H9 (cell line): ENCODE measurements at places on chromosomes 5 and 9. TPM values are rescaled to one million over a fixed set of nuclear protein-coding genes. Genes with fewer than 3 reads are reported as not detected.

DNA sequence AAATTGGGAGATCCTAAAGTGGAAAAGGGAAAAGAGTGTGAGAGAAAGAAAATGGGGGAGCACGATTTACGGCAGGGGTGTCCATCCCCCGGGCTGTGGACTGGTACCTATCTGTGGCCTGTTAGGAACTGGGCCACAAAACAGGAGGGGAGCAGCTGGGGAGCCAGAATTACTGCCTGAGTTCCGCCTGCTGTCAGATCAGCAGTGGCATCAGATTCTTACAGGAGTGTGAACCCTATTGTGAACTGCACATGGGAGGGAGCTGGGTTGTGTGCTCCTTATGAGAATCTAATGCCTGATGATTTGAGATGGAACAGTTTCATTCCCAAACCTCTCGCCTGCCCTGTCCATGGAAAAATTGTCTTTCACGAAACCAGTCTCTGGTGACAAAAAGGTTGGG lies 108.3 kb upstream of the ADAMTSL1 start:
- H3K4me1 ChIP-seq: no peaks in the 10 kb centered on the region; the same call in 1 of the 2 replicates
- no peak overlapping the region for H3K27ac ChIP-seq
- H3K27me3 ChIP-seq: no peaks in the 10 kb centered on the region
- H3K36me3 ChIP-seq: no peaks in the 10 kb centered on the region
- no peak overlapping the region for H3K4me3 ChIP-seq

- H3K4me3 ChIP-seq: peak within 1 kb of the TSS; percentile 76
- no peaks in the 10 kb centered on the region; the same call in 1 of the 2 replicates for H3K4me1 ChIP-seq
- no peaks in the 10 kb centered on the region for H3K36me3 ChIP-seq
- no peaks in the 10 kb centered on the region for H3K27me3 ChIP-seq
- H3K27ac ChIP-seq: no peak within 1 kb of the TSS
Measured at GRCh38 chr9:129028192-129028966, at the start of gene SH3GLB2. SH3GLB2 (minus strand) TSS chr9:129028331; CDS start chr9:129028154, 177 bp downstream.

DNA sequence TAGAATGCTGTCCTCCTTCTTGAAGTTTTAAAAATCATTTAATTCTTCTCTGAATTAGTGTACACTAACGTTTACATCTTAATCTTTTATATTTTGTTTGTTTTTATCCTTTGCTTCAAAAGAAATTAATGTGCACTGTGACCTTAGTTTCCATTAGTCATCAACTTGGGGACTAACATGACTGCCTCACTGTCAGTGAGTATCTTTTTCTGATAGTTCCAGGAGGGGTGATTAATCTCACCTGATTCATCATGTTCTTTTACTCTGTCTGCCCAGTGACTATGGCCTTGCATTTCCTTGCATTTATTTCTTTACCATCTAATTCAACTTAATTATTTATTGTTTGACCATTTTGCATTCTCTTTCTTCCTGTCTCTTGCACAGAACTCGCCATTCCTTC lies 33.4 kb upstream of the NR3C1 start:
- H3K4me3 ChIP-seq: no peak overlapping the region
- H3K27ac ChIP-seq: no peak overlapping the region
- no peaks in the 10 kb centered on the region for H3K27me3 ChIP-seq
- no peak for DNase-seq

- DNase-seq: no peak
- H3K36me3 ChIP-seq: no peaks in the 10 kb centered on the region
- no peaks in the 10 kb centered on the region for H3K27me3 ChIP-seq
- no peak overlapping the region for H3K27ac ChIP-seq
- no peak overlapping the region for H3K4me3 ChIP-seq
Measured at GRCh38 chr5:56360816-56361215, 127.7 kb upstream of the ANKRD55 start.

DNA sequence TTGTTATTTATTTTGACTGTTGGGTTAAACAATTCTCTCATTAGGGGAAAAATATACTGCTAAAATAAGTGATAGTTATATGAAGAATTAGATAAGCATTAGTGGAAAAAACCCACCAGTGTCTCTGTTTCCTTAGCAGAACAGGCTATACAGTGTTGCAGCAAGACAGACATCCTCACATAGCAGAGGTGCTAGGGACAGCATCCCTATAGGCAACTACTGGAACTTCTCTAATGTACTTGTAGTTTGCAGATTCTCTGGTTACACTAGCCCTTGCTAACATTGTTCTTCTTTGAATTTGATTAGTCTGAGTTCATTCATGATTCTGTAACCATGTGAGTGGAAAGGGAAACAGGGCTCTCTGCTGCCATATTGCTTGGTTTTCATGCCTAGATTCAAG lies 661.8 kb upstream of the RGMB start:
- no peaks in the 10 kb centered on the region for H3K27me3 ChIP-seq
- DNase-seq: no peak
- H3K4me1 ChIP-seq: no peaks in the 10 kb centered on the region
- H3K4me3 ChIP-seq: no peak overlapping the region
- peaks cover 4% of the 10 kb centered on the region; the same call in 2 of the 3 replicates for H3K36me3 ChIP-seq

GRCh38 chr5:143205883-143206195 lies 197.6 kb downstream of the NR3C1 start:
- DNase-seq: no peak
- H3K27me3 ChIP-seq: no peaks in the 10 kb centered on the region
- no peaks in the 10 kb centered on the region for H3K4me1 ChIP-seq
- H3K36me3 ChIP-seq: peaks cover 10% of the 10 kb centered on the region
- no peak overlapping the region for H3K4me3 ChIP-seq
- H3K27ac ChIP-seq: no peak overlapping the region

Gene KIAA0825
- 1.8 and 1.9 TPM in 2 replicates for total RNA-seq

DNA sequence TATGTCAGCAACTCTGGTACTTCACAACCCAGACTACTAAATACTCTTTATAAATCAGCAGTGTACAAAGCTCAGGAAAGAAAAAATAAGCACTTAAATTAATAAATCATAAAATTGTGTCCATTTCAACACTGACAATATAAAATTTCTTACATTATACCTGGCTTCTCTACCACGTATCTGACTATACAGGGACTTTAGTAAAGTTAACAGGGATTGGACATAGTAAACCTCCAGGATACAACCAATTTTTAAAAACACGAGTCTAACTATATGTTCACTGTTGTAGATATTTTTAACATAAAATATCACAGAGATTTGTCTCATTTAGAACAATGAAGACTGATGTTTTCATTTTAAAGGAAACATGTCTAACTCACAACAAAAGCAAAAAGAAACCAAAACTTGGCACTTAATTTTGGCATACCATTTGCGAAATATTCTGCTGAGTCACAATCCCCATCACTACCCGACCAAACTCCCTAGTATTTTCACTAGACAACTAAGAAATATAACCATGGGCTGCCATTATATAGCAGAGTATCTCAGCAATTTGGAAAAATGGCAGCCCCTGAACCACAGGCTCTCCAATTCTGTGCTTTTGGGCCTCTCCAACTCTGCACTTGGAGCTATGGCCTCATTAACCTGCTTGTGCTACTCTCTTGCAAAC lies 14.4 kb downstream of the FAM169A start:
- H3K36me3 ChIP-seq: peaks cover 19% of the 10 kb centered on the region
- no peak overlapping the region for H3K4me3 ChIP-seq
- no peaks in the 10 kb centered on the region for H3K27me3 ChIP-seq
- peak overlapping the region; percentile 14 for H3K27ac ChIP-seq

DNA sequence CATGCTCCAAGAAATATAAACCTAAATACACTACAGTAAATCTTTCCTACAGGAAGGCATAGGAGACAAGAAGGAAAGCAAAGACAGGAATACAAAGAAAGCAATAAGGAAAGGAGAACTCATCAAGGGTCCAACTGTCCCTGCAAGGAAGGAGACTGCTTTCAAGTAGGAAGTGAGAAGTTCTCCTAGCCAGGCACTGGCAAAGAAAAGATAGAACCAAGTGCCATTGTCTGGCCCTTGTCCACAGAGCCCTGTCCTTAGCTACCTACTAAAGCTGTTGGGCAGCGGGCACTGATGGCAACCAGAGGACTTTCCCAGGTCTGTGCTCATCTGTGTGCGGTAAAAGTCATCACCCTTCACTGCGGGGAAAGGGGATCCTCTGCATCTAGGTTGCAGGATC lies 108.2 kb downstream of the KLHL3 start:
- H3K27me3 ChIP-seq: no peaks in the 10 kb centered on the region
- no peak overlapping the region for H3K27ac ChIP-seq
- no peak for DNase-seq
- no peak overlapping the region for H3K4me3 ChIP-seq
- H3K36me3 ChIP-seq: peaks cover 4% of the 10 kb centered on the region

Gene SH2D3C
- 1.3 and 1.7 TPM in 2 replicates for total RNA-seq

Gene FBP1
- 1.9 and 2.2 TPM in 2 replicates for total RNA-seq

DNA sequence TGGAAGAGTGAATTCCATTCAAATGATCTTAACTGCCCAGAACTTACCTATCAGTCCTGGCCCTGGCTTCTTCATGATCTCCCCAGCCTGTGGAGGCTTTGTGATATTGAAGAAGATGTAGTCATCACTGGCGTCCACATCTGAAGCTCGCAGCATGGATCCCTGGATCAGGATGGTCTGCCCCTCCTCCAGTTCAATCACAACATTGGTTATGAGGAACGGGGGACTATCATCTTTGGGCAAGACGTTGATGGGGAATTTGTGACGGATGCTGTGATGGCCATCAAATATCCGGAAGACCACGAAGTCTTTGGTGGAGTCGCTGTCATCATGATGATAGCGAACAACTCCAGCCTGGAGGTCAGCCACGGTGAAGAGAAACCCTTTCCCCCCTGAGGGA lies 68.0 kb downstream of the FREM1 start:
- no peak for DNase-seq
- peaks cover 5% of the 10 kb centered on the region; the same call in 1 of the 2 replicates for H3K36me3 ChIP-seq
- H3K27me3 ChIP-seq: no peaks in the 10 kb centered on the region
- no peaks in the 10 kb centered on the region for H3K4me1 ChIP-seq
- no peak overlapping the region for H3K4me3 ChIP-seq

Gene CCDC171
- total RNA-seq: 2.4 TPM in 2 replicates

DNA sequence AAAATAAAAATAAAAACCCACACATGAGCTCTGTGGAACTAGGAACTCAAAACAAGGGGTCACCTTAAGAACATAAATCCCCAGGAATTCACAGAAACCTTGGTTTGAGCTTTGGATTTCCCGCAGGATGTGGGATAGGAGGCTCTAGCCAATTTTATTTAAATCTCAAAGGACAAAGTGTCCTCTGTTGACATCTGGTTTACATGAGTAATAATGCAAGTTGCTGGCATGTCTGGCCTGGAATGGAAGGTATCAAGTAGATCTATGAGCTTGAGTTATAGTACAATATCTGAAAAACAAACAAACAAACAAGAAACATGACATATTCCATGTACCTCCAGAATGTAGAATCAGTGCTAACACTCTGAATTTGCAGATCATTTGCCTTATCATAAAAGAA lies 94.2 kb upstream of the SLIT3 start:
- H3K27me3 ChIP-seq: no peaks in the 10 kb centered on the region
- no peak overlapping the region for H3K4me3 ChIP-seq
- H3K27ac ChIP-seq: no peak overlapping the region
- H3K4me1 ChIP-seq: no peaks in the 10 kb centered on the region
- no peak for DNase-seq

Gene IFNB1
- not detected in 2 replicates for total RNA-seq

Gene DNAH5
- 0.50 and 0.55 TPM in 2 replicates for total RNA-seq

DNA sequence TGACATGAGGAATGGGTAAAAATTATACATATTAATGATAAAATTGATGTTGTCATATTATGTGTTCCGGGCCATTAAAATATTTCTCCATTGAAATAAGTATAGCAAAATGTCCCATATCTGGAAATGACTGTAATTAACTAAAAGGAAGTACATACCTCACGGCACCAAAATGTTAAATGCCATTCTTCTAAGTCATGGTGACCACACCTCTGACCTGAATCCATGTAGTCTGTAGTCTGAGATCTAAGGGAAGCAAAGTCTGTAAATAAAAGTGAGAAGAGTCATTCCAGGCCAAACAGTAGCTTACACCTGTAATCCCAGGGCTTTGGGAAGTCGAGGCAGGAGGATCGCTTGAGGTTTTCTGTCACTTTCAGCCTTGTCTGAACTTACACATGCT lies 8.7 kb upstream of the GDA start:
- peaks cover 4% of the 10 kb centered on the region; the same call in 1 of the 2 replicates for H3K36me3 ChIP-seq
- no peaks in the 10 kb centered on the region for H3K4me1 ChIP-seq
- no peak overlapping the region for H3K27ac ChIP-seq
- no peak for DNase-seq
- H3K4me3 ChIP-seq: no peak overlapping the region

Gene CENPK
- 41.6 and 46.0 TPM in 2 replicates for total RNA-seq

Gene CDH18
- total RNA-seq: 0.61 TPM in 1 of 2 replicates, not detected in the other

- no peak overlapping the region for H3K27ac ChIP-seq
- no peak overlapping the region for H3K4me3 ChIP-seq
- no peak for DNase-seq
- H3K36me3 ChIP-seq: no peaks in the 10 kb centered on the region
Measured at GRCh38 chr5:89930591-89931392, 478.8 kb downstream of the CETN3 start.

Gene IL33
- not detected in 2 replicates for total RNA-seq

DNA sequence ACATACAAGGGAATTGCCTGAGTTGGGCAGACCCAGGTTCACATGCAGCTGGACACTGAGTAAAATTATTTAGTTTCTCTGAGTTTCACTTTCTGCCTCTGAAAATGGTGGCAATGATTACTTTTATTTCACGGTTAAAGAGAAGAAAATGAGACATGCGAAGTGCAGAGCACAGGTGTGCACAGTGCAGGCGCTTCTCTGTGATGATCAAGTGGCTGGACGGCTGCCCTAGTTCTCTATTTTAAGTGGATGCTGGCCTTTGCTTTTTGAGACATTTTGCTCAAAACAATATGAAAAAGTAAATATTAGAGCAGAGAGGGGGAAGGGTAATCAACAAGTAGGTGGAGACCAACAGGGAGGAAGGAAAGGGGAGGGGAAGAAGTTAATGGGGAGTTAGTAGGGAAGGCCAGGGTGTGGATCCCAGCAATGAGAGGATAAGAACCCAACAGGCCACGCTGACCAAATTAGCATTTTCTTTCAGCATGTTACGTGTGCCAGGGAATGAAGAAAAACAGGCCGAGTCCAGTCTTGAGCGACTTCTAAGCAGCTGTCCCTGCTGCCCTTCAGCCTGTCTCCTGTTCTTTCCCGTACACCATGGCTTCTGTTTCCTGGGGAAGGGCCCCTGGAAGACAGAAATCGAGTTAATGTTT lies 16.1 kb downstream of the SNX18 start:
- H3K27ac ChIP-seq: no peak overlapping the region
- no peaks in the 10 kb centered on the region for H3K27me3 ChIP-seq
- no peaks in the 10 kb centered on the region for H3K36me3 ChIP-seq
- no peak for DNase-seq

GRCh38 chr9:98515506-98516204 lies 193.1 kb downstream of the GABBR2 start:
- no peak overlapping the region for H3K4me3 ChIP-seq
- H3K4me1 ChIP-seq: no peaks in the 10 kb centered on the region
- no peak overlapping the region for H3K27ac ChIP-seq
- peak; percentile 12 for DNase-seq
- no peaks in the 10 kb centered on the region for H3K27me3 ChIP-seq

- H3K4me3 ChIP-seq: no peak overlapping the region
- no peaks in the 10 kb centered on the region for H3K4me1 ChIP-seq
- no peaks in the 10 kb centered on the region for H3K27me3 ChIP-seq
- H3K27ac ChIP-seq: no peak overlapping the region
Measured at GRCh38 chr9:85225180-85225579, 516.6 kb downstream of the AGTPBP1 start.
